Hepatic stellate cell (primary cell): ENCODE measurements at places on chromosomes 11 and 22.
A peak's percentile ranks its signal among the peaks of the same experiment; 100 is the strongest.

- DNase-seq: peak; percentile 58
Measured at GRCh38 chr22:21951931-21952465, 650 bp downstream of the PPM1F start.

GRCh38 chr11:85869781-85870180 lies 14.6 kb downstream of the CCDC83 start:
- no peak for DNase-seq

DNA sequence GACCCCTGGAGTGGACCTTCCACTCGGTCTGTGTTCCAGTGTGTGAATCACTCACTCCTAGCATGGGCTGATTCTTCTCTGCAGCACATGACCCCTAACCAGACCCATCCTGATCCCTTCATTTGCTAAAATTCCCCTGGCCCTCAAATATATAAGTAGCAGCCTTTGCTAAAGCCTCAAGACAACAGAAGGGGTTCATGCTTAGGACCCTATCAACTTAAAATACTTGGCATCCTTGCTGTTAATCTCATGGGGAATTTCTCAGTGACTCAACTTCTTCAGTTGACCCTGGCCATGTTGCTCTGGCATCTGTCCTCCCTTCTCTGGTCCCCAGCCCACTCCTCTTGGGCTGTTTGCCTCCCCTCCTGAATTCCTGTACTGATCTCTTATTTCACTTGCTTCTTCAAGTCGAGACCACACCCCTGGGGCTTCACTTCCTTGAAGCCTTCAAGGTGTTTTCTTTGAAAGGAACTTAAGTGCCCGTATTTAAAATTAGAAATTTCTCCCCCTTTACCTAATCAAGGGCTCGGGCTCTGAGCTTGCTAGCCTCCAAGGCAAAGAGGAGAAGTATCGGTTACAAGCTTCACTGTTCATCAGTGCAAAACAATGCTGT lies 23.6 kb downstream of the NNMT start:
- no peak for DNase-seq

DNA sequence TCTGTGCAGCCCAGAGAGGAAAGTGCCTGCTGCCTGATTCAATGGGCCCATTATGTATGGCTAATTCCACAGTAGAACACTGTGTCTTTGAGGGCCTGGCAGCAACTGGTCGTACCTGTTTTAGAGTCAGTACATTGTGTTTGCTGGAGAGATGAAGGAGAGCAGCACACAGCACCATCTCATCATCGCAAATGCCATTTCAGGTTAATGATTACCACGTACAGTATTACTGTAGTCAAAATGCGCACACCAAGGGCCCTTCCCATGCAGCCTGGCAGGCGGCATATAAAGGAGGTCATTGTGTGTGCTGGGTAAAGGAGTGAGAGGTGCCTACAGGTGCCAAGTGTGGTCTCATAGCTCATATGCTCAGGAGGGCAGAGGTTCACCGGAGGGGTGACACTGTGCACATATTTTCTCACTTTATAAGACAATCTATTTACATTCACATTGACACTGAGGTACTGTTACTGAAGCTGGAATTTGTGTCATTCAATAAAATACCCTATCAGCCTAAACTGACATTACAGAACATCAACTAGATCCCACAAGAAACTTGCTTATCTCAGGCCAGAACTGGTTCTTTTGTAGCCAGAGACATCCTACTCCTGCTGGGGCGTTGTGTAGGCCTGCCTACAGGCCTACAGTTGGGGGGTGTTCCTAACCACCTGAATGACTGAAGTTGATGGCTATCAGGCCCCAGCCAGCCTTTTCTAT lies 90.4 kb downstream of the APIP start:
- no peak for DNase-seq

- DNase-seq: no peak
Measured at GRCh38 chr11:102079625-102080024, 30.6 kb upstream of the YAP1 start.

DNA sequence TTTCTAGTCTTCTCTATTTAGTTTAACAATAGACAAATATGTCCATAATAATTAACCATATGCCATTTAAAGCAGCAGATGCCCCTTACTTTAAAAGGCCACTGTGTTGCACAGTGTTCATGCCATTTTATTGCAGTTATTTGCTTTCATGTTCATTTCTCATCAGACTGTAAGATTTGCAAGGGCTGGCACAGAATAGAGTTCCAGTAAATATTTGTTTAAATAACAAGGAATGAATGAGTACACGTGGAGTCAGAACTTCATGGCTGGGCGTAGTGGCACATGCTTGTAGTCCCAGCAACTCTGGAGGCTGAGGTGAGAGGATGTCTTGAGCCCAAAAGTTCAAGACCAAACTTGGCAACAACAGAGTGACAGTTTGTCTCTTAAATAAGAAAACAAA lies 1228.6 kb downstream of the LRRC4C start:
- DNase-seq: no peak

- DNase-seq: no peak
Measured at GRCh38 chr11:76279646-76280045, 73.3 kb upstream of the WNT11 start.

DNA sequence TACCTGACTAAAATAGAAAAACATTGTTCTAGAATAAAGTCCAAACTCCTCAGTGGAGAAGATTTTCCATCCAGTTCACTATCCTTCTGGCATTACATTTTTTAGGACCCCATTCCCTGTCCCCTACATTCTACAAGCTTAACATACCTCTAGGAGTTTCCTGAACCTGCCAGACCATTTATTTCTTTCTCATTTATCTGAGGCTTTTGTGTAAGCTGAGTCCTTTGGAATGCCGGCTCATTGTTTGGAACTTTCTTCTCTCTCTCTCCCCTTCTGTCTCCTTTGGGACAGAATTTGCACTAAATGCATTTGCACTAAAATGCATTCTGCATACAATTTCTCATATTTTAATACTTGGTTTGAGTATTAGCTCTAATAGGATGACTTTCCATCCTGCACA lies 393.0 kb upstream of the ANO3 start:
- no peak for DNase-seq

- DNase-seq: peak; percentile 8
Measured at GRCh38 chr11:87493516-87493915, 455.8 kb downstream of the TMEM135 start.

DNA sequence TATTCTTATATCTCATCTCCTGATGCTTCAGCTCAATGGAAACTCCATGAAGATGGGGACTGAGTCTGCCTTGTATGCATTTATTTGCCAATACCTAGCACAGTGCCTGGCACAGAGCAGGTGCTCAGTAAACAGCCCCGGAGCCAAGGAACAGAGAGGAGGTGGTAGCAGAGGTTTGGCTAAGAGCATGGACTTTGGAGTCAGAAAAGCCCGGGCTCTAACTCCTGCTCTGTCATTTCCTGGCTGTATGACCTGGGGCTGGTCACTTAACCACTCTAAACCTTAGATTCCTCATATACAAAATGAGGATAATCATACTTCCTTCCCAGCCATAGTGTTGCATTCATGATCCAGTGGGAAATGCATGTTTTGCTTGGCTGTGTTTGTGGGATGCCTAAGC lies 36.6 kb downstream of the TP53I11 start:
- no peak for DNase-seq

DNA sequence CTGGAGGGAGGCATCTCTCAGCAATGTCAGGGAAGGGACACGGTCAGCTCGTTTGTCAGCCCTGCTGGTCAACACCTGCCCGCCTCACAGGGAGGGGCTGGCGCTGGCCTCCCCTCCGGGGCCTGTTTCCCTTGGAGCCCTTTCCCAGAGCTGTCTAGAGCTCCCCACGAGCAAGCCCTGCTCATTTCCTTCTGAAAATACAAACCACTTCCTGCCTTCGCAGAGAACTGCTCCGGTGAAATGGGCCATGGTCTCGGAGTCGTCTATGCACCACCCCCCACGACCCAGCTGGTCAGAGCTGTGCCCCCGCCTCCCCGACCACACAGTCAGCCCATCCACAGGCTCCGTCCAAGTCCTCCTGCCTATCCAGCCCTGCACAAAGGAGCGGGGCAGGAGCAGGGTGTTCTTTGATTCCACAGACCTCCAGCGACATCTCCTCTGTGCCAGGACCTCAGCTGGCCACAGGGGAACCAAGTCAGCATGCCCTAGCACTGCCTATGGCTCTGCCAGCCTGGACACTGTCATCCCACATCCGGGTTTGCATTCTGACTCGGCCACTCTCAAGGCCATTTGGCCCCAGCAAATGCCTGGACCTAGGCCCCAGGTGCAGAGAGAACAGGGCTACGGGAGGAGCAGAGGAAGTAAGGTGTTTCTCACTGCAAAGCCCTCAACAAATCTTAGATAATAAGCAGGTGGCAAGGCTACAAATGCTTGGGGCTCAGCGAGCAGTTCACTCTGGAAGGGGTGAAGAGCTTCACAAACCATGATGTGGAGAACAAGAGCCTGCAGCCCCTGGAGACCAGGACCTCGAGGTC lies 82.1 kb upstream of the WNT11 start:
- DNase-seq: no peak
